T-helper 17 cell (primary cell): ENCODE measurements at places on chromosomes 4 and X.

- no peak for DNase-seq
Measured at GRCh38 chrX:73563738-73564068, 706 bp downstream of the CHIC1 start.

GRCh38 chrX:44227991-44228390 is 115.5 kb downstream of the EFHC2 start:
- DNase-seq = no peak

DNA sequence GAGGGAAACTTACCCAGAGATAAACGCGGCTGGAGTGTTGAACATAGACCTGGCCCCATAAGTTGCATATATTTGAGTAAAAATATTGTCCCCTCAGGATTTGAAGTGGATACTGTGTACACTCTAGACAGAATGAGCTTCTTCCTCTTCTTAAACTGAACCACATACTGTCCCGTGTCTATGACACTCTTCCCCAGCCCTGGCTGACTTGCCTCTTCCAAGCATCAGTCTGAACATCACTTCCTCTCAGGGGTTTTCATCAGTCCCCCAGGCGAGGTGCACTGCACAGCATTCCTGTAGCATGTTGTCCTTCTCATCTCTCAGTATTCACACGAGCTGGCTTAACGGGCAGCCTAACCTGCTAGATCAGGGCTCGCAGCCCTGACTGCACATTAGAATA is 80.5 kb upstream of the TMEM150C start:
- no peak for DNase-seq

- no peak for DNase-seq
Measured at GRCh38 chr4:83389756-83390505, 55.3 kb upstream of the HPSE start.

- no peak for DNase-seq
Measured at GRCh38 chr4:78423790-78424189, 127.8 kb upstream of the ANXA3 start.

DNA sequence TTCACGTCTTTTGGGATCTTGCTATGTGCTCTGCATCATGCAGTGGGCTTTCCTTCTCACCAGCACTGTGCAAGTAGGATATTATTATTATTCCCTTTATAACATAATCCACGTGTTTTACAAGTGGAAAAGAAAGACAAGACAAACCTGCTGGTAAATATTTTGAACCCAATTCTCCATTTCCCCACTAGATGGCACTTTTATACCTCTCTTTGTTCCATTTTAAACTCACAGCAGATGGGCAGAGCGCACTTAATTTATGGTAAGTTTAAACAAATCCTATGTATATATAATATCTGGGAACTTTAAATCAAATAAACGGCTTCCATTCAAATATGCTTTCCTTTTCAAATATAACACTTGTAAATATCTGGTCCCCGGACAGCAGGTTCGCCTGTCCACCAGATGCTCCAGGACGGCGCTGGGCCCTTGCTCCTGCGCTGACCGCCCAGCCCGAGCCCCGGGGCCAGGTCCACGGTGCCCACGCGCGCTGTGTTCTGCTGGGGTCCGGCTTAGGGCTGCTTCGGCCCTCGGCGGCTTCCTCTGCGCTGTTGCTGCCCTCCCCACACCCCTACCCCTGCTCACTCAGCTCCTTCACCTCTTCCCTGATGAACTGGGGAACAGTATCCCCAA is 31.1 kb downstream of the F11 start:
- DNase-seq = no peak

GRCh38 chr4:147730333-147730732 is 1.6 kb upstream of the ARHGAP10 start:
- no peak for DNase-seq

GRCh38 chrX:56763556-56764152 is 34.6 kb downstream of the NBDY start:
- DNase-seq = no peak

- no peak for DNase-seq
Measured at GRCh38 chr4:186161138-186161537, 30.2 kb upstream of the CYP4V2 start.

DNA sequence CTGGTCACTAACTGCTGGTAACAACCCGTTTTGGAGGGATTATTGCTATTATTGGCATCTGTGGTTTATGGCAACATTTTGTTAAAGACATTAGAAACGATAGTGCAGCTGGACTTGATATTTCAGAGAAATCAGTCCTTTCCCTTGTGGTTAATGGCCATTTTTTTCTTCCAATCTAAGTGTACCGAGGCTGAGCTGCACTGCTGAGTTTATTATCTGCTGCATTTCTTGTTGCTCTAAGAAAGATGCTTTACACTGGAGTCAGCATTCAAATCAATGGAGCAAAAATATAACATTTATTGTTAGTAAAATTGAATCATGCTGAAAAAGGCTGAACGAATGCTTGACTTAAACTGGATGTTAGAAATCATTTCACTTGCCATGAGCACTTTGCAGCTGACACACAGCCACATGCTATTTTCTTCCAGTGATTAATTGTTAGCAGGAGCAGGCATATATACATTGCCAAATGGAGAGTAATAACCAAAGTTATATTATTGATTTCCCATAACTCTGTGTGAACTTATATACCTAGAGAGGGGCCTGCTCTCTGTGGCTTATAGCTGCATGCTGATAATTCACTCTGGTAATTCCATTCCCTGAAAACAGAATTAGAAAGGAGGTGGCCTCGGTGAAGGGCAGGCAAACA is 66.5 kb upstream of the TTC29 start:
- no peak for DNase-seq

DNA sequence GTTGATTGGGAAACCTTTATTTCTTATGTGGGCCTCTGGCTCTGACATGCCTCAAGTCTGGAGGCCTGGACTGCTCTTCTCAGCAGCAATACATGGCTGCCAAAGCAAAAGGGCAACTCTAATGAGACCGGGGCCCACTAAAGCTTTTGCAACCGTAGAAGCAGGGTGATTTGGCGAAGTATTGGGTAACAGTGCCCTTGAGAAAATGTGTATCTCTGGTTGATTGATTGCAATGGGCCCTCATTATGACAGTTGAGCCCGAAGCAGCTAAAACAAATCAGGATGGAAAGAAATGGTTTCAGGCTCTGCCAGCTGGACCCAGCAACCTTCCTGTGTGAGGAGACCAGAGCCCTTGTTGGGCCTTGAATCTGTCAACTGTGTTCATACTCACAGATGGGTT is 73.4 kb downstream of the CLCN4 start:
- no peak for DNase-seq

- no peak for DNase-seq
Measured at GRCh38 chrX:133550665-133551485, 135.6 kb upstream of the GPC4 start.

GRCh38 chr4:55363691-55364351 is 17.8 kb downstream of the SRD5A3 start:
- no peak for DNase-seq

DNA sequence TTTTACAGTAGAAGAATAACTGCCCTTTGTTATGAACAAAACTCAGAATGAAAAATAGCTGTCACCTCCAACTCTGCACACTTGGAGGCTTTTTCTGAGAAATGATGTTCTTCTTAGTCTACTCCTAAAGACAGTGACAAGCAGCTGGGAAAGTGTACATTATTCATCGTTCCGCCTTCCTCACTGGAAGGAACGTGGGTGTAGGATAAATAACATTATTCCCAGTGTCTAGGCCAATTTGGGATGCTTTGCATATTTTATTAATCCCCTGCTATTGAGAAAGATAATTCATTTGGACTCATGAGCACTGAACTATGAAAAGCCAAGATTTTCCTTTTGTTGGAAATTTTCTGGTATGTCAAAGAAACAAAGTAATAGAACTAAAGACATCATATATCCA is 87.8 kb downstream of the VCX2 start:
- DNase-seq = no peak
